ENCODE measurements at places on chromosomes 1 and 21.

DNA sequence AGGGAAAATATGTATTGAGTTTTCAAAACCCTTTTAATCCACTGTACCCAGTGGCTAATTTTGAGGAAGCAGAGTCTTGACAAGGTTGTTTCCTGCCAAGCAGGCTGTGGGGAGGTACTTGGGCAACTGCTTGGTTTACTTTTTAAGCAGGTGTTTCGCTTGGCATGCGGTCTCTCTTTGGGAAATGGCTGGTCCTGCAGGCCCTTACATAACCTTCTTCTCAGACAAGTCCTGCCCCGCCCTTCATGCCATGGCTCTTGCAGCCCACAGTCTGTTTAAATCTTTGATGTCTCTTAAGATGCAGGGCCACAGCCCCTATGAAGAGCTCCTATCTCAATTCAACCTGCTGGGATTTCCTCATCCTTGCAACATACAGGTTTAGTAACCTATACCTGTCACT lies 36.0 kb upstream of the ABCD3 start:
- DNase-seq = no peak

DNA sequence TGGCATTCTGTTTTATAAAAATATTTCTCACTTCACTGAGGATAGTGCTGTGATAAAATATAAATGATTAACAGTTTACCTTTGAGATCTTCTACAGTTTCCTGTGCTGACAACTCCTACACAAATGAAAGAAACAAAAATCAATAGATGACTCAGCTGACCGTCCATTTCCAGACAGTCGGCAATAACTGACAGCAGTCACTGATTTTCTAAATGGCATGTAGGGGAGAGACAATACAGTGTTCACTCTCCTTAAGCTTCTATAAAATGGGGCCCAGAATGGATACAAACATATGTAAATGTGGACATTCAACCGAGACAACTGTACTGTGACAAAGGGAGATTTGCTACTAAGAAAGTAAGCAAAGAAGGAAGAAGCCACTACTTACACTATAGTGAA lies 34.3 kb downstream of the PCNX2 start:
- DNase-seq = peak; percentile 62

DNA sequence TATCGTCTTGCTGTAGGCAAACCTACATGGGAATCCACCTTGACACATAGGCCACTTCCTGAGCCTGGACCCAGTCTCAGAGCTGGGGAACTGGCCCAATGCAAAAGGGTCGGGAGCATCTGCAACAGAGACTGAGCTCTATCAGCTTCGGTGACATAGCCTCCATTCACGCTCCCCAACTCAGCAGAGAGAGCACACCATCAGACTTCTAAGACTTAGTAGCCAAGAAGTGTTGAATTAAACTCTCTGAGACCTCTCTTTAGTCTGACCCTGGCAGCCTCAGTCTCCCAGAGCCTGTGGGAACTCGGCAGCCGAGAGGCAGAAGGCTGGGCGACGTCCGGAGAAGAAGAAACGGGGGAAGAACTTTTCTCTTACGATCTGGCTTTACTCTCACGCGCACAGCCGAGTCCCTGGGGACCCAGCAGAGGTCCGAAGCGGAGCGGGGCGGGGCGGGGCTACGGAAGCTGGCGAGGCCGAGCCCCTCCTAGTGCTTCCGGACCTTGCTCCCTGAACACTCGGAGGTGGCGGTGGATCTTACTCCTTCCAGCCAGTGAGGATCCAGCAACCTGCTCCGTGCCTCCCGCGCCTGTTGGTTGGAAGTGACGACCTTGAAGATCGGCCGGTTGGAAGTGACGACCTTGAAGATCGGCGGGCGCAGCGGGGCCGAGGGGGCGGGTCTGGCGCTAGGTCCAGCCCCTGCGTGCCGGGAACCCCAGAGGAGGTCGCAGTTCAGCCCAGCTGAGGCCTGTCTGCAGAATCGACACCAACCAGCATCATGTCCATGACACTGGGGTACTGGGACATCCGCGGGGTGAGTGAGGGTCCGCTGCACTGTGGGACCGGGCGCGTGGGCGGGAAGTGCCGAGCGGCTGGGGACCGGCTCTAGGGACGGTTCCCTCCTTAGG lies at the start of gene GSTM4:
Gene GSTM4 (plus strand): TSS at position 485 of the 905 bp plus-strand sequence. CDS start 291 bp downstream, at position 776.
- peak; percentile 75 for DNase-seq

- no peak for DNase-seq
Measured at GRCh38 chr1:229006121-229006870, 264.6 kb upstream of the RAB4A start.

DNA sequence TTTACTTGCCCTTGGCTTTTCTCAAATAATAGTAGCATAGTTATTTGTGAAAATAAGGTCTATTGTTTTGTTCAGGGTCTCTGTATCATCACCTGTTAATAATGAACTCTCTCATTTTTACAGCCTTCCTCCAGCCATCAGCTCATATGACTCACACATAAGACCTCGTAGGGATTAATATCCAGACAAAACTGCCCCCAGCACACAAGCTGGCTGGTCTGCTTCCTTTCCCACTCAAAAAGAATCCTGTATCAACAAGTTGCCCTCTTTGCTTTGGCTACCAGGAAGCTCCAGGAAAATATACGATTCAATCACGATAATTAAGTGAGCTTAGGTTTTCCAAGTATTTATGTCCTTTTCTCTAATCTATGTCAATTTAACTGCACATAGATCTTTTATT lies 119.2 kb downstream of the DMRTB1 start:
- no peak for DNase-seq

DNA sequence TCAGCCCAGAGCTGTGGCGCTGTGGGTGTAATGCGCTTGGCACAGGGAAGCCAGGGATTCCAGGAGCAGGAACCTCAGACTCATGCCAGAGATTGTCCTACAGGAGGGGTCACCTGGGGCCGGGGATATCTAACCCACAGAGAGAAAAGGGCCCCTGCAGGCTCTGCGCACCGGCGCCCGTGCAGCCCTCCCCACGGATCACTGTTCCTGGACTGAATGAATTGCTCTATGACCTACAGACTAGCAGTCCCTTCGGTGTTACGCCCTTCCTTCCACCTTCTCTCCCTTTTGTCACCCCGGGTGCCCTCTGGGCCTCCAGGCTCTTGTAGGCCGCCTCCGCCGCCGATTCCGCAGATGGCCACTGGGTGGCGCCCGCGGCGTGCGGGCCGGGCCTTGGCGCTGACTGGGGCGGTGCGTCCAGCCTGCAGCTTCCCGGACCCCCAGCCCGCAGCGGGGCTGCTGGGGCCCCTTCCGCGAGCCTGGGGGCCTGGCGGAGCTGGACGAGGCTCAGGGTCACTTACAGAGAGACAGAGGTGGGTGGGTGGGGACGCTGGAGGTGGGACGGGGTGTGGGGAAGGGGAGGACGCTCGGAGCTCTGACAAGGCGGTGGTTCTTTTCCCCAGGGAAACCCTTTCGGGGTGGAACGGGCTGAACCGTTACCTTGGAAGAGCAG lies 101.3 kb downstream of the IER5 start:
- peak; percentile 81 for DNase-seq

GRCh38 chr1:65729259-65729658 lies 63.4 kb upstream of the PDE4B start:
- no peak for DNase-seq

DNA sequence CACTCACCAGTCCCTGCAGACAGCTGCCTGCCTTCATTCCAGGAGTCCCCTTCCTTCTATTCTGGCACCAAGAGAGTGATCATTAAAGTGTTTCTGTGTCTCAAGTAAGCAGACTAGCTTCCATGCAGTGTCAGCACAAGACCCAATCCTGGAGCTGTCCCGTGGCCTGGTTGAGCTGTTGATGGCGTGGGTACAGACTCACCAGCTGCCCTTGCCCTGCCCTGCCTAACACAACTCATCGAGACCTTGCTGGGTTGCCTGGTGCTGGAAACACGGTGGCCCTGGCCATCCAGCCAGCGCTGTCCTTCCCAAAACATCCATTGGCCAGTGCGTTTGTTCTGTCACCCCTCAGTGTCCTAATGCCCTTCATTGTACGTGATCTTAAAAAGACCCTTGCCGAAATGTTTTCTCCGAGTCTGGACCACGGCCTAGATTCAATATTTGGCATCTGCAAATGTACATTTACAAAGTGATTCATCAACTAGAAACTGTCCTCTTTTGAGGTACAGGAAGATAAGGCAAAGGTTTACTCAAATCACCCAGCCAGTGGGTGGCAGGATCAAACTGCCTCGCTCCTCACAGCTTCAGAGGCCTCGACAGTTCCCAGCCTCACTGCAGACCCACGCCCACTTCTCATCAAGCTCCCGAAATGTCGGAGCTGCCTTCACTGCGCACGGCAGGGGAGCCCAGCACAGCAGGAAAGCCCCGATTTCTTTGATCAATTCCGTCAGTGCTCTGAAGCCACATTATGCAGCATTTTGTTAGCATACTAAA lies 494.2 kb downstream of the KIF26B start:
- no peak for DNase-seq

DNA sequence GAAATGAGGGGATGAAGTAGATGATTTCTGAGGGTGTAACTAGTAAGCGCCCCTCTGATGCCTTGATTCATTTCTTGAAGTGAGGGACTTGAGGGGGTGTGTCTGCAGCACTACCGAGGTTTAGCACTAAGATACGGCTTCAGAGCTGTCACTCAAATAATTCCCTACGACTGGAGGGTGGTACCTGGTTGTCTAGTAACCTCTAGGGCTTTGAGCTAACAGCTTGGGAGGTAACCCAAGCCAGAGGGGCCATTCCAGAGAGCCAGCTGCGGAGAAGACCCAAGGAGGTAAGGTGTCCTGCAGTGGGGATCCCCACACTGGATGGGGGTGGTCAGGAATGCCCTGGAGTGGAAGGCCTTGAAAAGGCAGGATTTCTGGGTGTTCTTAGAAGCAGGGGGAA lies at the start of gene TTC24:
Gene TTC24 (plus strand): TSS at position 252 of the 400 bp plus-strand sequence. CDS start 1,642 bp downstream, outside the sequence.
- DNase-seq = no peak

DNA sequence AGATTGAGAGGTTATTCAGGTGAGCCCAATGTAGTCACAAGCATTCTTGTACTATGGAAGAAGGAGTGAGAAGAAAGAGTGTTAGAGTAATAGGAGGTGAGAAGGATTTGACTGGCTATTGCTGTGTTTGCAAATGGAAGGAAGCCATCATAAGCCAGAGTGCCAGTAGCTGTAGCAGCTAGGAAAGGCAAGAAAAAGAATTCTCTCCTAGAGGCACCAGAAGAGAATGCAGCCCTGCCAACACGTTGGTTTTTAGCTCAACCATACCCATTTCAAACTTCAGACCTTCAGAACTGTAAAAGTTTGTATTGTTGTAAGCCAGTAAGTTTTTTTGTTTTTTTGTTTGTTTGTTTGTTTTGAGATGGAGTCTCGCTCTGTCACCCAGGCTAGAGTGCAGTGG lies 8.9 kb upstream of the IL12RB2 start:
- no peak for DNase-seq

- DNase-seq = no peak
Measured at GRCh38 chr1:93350875-93351274, 5.2 kb downstream of the DR1 start.

DNA sequence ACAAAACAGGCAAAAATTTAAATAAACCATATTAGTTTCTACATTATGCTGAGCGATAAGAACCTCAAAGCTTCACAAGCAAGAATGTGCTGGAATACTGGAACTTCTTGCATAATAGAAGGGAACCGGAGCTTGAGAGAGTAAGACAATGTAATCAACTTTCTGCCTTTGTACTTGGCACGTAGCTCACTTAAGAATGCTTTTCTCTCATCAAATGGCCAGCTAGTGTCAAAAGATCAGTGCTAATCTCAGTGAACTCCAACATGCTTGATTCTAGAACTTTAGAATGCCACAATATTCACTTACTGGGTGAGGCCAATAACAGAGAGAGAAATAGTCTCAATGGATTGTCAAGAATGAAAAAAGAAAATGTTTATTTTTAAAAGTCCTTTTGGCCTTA lies 486.1 kb upstream of the LRRC7 start:
- DNase-seq = no peak

DNA sequence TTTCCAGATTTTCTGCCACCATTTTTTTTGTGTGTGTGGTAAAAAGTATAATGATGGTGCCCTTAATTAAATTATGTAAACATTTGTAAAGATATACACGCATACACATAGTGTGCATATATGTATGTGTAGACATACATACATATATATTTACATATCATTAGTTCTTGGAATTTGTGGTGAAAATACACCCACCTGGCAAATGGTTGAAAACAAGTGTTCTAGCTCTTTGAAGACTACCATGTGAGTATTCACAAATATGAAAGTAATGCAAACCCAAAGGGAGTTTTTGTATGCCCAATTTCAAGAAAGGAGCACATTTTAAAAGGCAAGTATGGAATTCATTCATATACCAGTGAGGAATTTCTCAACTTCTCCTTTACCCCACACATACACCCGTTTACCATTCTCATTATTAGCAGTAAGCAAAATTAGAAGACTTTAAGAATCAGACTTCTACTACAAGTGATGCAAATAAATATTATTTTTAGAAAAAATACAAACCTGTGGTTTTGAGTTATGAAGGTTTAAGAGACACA lies 8.0 kb downstream of the RABGAP1L start:
- DNase-seq = no peak

GRCh38 chr1:111592389-111593361 lies 26.9 kb upstream of the RAP1A start:
- DNase-seq = peak; percentile 97

DNA sequence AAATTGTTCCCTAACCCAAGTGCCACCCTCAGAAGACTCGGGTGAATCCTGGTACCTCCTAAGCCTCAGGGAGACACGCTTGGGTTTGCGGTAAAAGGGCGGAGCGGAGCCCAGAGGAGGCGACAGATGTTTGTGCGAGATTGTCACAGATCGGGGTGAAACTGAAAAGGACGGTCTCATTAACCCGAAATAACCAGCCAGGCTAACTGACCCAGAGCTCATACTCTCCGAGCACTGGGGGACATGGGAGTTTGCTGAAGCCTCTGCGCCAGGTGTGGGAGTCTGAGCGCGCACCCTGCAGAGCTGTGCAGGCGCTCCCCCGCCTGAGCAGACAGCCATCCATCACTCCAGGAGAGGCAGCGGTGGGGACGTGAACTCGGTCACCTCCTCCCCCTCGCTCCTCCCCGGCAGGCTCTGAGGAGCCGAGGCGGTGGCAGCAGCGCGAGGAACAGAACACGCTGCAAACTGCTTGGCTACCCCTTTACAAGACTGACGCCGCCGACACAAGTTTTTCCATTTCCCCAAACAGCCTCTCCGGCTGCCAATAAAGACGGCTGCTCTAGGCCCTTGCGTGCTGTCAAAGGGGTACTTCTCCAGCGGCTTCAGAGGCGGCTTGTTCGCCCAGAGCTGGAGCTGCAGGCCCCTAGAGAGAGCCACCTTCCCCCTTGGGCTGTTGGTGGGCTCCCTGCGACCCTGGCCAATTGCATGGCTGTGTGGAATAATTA lies 43.5 kb downstream of the RRAGC start:
- peak; percentile 9 for DNase-seq

GRCh38 chr1:3089490-3089889 lies 20.5 kb downstream of the PRDM16 start:
- no peak for DNase-seq
